ENCODE measurements at places on chromosomes 1 and 21.

DNA sequence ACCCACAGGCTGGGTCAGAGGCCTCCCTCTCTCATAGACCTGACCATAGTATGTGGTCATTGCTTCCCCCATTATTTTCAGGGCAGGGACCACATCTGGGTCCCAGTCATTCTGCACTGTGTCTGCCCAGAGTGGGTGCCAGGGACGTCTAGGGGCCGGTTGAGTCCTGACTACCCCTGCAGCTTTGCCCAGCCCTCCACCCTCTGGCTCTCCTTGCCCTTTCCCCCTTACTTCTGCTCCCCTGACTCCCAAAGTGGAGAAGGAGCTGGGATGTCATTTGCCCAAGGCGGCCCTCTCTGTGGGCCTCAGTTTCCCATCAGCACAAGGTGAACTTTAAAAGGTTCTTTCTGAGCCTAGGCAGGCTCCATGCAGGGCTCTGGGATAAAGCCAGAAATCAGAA, 4.3 kb upstream of the TTC22 start:
- no peak for DNase-seq

DNA sequence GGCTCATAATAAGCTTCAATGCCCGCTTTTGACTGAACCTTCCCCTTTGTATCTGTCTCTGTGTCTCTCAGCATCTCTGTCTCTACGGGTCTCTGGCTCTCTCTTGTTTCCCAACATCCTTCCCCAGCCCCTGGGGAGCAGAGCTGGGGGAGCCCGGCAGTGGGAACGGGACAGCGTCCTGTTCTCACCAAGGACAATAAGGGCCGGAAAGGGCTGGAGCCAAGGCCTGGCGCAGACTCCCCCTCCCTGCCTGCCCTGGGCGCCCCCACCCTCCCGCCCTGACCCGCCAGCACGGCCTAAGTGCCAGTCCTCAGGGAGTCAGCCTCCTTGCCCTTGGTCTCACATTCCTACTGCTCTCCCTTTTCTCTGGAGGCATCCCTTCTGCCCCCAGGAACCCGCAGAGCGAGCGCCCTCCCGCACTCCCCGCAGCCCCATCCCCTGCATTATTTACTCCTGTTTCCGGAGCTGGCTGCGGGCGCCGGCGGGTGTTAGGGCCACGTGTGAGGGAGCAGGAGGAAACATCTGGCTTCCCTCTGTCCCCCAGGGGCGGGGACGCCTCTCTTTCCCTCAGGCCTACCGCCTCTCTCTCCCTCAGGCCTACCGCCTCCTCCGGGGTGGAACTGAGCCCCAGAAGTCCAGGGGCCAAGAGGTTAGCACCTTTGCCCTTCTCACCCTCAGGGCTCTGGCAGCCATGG, 6.5 kb downstream of the KRTCAP2 start:
- no peak for DNase-seq

GRCh38 chr1:3586986-3587759, 24.1 kb downstream of the MEGF6 start:
- no peak for DNase-seq

DNA sequence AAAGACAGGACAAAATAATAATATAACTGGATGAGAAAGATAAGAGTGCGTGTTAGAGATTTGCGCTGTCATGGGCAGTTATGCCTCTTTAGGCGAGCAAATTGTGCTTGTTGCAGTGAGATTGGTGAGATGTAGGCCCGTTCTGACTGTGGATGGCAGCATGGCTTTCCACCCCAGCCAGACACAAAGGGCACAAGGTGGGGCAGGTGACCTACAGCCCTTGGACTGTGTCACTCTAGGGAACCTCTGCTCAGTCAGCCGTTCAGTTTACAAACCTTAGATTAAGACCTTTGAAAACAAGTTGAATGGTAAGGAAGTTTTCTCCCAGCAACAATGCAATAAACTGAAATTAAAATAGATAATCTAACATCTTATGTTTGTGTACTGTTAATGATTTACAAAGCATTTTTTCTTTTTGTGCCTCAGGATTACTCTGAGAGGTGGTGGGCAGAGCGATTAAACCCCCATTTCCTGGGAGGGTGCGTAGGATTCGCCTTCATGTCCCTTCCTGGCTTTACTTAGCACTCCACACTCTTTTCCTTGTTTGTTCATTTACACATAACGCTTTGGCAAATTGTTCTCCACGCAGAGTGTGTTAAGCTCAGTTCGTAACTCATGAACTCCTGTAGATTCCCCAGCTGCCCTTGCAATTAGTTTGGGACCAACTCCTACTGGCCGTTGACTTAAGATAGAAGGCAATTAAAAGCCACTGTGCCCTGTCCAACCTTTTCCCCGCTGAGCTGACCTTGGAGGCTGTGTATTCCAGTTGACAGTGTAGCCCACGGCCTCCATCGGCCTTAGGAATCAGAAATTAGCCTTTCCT, 58.1 kb upstream of the IGSF5 start:
- DNase-seq: no peak

GRCh38 chr1:212557739-212558692, 50.5 kb upstream of the ATF3 start:
- no peak for DNase-seq

GRCh38 chr1:245987219-245987545, 519.9 kb downstream of the SMYD3 start:
- DNase-seq: no peak

GRCh38 chr1:229029879-229030235, 241.1 kb upstream of the RAB4A start:
- DNase-seq: no peak

DNA sequence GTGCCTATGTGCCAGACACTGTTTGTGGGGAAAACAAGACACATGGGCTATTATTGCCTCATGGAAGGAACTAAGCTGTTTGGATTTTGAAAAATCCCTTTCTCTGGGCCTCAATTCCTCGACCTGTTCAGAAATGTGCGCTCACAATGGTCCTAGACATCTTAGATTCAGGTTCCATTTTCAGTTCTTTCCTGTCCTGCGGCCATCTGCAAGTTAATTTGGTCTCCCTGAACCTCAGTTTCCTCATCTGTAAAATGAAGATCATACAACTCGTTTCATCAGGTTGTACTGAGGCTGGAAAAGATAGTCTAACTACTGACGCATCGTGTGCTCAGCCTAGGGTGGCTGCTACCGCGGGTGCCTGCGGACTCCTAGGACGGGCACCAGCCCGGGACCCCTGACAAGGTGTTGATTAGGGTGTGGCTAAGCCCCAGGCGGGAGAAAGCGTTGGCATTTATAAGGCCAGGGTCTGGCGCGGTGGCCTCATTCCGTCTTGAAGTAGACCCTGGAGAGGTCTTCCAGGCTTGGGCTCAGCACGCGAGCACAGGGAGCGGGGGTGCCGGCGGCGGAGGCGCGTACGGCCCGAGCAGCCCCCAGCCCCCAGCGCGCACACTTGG, 493 bp upstream of the ELOA start:
- no peak for DNase-seq
